ENCODE measurements at places on chromosomes 16 and 17. TPM values are rescaled to one million over a fixed set of nuclear protein-coding genes. Genes with fewer than 3 reads are reported as not detected.

The ELP5 gene
- 42.6 TPM for total RNA-seq

The DRC3 gene
- 2.6 TPM for total RNA-seq

The ADORA2B gene
- total RNA-seq = 7.9 TPM

The NTN1 gene
- 0.65 TPM for total RNA-seq

The SPNS2 gene
- total RNA-seq = 1.5 TPM

The HSD3B7 gene
- 13.7 TPM for total RNA-seq

The KRTAP2-1 gene
- not detected for total RNA-seq

The SOCS3 gene
- total RNA-seq = 5.3 TPM

The C16orf96 gene
- not detected for total RNA-seq

The HID1 gene
- 1.2 TPM for total RNA-seq

The EIF1 gene
- 168 TPM for total RNA-seq

The CBX8 gene
- total RNA-seq = 2.7 TPM

The SRR gene
- 19.6 TPM for total RNA-seq

The NPIPA2 gene
- not detected for total RNA-seq

The KRTAP2-2 gene
- not detected for total RNA-seq

The USP7 gene
- total RNA-seq = 49.5 TPM

The GNGT2 gene
- total RNA-seq = not detected

The COG8 gene
- 35.3 TPM for total RNA-seq

The NOS2 gene
- total RNA-seq = 0.11 TPM

The CUEDC1 gene
- 28.7 TPM for total RNA-seq

The PDK2 gene
- total RNA-seq = 57.7 TPM

The TNP2 gene
- total RNA-seq = not detected

The NUTF2 gene
- 282 TPM for total RNA-seq

The FAM83G gene
- 19.2 TPM for total RNA-seq

The AOC3 gene
- under 0.01 TPM for total RNA-seq

The TP53TG3D gene
- total RNA-seq = not detected

The TBC1D3E gene
- not detected for total RNA-seq

The KRT32 gene
- total RNA-seq = not detected
